SK-N-SH (cell line): ENCODE measurements at places on chromosomes 5 and 9.
A peak's percentile ranks its signal among the peaks of the same experiment; 100 is the strongest.

DNA sequence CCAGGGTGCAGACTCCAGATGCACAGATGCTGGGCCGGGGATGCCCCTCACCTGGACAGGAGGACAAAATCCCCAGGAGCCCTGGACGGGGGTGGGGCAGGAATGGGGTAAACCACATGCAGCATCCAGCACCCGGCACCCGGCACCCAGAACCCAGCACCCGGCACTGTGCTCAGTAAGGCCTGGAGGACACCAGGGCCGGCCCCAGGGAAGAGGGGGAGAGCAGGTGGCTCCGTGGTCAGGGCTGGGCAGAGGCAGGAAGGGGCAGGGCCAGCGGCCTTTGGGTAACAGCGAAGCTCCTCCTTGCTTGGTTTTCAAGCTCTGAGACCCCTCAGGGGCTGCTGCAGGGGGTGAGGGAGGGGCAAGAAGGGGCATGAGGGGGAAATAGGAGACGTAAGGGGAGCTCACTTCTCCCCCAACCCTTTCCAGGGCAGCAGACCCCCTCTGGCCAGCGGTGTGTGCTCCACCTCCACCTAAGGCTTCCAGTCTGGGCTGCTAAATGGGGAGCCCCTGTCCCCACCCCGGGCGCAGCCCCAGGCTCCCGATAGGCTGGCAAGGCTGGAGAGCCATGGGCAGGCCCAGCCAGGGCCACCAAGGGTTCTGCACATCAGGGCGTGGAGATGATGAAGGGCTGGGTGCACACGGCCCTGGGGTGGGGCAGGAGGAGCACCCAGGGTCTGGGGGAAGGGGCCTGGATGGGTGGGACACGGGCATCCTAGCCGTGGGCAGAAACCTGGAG is 17.8 kb upstream of the SLC6A19 start:
- DNase-seq: no peak

DNA sequence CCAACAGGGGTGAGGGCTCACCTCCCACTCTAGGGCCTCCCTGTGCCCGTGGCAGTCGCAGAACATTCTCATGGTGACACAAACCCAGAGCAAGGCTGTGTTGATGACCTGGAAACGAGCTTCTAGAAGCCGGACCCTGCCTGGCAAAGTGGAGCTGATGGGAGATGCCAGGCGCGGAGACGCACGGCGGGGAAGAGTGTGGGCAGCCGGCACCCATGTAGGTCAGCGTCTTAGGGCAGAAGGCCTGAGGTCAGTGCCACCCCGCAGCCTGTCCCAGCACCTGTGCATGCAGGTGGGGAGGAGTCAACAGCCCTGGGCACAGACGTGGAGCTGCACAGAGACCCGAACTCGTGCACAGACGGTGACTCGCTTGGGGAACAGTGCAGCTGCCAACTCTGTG is 5.4 kb downstream of the SLC6A18 start:
- no peak for DNase-seq

- no peak for DNase-seq
Observed at GRCh38 chr5:32280656-32281081, 32.1 kb downstream of the MTMR12 start.

DNA sequence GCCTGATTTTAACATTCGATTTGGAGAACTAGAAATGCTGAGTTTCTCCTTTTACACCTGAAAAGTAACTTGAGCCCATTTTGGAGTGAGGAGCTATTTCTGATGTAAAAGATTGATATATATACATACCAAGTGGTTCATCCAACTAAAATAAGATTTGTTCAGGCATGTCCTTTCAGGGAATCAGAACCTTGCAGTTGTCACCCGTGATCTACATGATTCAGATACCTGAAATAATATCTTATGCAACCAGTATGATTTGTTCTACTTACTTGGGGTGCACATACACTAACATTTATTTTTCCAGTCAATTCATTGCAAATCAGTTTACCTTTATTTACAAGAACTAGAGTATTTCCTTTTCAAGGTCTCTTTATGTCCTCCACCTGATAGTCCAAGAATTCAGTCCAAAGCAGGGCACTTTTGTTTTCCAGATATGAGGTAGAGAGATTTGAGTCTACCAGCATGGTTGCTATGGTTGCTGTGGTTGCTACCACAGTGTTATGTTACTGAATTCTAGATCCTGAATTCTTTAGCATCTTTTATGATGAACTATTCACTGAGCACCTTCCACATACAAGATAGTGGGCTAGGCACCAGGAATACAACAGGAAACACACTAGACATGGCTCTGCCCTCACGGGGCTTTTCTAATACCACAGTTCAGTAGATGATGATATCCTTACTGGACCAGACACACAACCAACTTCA is 49.3 kb downstream of the CCL28 start:
- DNase-seq: no peak

DNA sequence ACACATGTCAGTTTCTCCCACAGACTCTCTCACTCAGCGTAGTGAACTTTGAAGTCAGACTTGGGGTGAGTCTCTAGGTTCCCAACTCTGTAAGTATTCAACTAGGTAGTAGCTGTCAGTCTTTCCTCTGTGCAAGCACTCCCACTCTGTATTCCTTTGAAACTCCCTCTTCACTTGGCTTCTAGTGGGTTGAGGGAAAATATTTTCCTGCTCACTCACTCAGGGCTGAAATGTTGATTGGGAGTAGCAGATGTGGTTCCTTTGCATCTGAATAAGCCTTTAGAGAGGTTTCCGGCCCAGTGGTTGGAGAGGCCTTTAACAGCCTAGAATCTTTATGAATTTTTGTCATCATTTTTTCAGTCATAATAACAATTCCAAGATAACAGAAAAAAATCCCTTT is 18.1 kb upstream of the ARRDC3 start:
- DNase-seq: no peak

DNA sequence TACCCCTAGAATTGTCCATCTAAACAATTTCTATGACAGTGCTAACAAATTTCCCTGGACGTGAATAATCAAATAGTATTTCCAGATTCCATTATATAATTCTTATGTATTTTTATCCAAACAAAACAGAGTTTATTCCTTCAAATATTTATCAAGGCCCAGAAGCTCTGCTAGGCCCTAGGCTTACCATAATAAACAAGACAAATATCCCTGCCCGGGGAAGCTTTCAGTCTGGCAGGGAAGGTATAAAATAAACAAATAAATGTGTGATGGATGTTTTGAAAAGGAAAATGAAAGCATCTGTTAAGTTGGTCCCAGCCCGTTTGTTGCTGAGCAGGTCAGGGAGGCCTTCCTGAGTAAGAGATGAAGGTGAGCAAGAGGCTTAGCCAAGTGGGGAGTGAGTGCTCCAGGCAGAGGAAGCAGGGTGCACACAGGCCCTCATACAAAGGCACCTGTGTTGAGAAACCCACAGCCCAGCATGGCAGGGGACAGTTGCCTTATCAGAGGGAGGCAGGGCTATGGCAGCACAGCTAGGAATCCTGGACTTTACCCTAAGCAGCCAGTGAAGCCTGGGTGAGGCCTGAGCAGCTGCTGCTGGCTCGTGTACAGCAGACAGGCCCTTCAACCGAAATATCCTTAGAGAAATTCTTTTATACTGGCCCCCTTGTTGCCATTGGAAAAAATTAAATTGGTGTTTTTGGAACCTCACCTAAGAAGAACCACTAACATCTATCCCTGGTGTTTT is 7.7 kb upstream of the SLC35D2 start:
- no peak for DNase-seq

DNA sequence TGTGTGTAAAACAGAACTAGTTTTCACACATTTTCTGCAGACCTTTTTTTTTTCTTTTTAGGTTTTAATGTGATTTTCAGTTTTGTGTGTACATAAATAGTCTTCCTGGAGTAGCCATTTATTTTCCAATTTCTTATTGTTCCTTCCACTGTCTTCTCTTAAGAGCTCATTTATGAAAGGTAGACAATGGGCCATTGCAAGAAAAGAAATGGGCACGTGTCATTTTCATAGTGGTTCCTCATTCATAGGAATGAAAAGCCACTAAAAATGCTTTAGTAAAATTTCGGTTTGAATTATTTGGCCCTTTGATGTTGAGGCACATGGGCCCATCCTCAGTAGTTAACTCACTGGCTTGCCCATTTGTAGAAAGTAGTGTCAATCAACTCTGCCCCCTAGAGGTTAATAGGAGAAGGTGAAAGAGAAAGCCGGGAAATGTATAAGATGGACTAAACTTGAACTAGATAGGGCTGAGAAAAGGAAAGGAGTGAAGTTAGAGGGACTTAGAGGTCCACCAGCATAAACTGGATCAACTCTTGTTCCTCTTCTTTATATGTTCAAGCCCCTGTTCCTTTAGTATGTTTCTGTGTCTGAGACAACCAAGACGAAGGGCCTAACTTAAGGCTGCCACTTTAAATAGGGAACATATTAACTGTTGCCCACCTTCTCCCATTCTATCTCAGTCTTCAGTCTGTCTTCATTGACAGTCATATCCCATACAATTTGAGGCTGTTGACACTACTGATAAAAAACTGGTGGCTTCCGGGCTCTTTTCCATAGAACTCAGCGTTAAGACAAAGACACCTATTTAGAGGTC is 72.6 kb downstream of the SMARCA2 start:
- DNase-seq: peak; percentile 43

DNA sequence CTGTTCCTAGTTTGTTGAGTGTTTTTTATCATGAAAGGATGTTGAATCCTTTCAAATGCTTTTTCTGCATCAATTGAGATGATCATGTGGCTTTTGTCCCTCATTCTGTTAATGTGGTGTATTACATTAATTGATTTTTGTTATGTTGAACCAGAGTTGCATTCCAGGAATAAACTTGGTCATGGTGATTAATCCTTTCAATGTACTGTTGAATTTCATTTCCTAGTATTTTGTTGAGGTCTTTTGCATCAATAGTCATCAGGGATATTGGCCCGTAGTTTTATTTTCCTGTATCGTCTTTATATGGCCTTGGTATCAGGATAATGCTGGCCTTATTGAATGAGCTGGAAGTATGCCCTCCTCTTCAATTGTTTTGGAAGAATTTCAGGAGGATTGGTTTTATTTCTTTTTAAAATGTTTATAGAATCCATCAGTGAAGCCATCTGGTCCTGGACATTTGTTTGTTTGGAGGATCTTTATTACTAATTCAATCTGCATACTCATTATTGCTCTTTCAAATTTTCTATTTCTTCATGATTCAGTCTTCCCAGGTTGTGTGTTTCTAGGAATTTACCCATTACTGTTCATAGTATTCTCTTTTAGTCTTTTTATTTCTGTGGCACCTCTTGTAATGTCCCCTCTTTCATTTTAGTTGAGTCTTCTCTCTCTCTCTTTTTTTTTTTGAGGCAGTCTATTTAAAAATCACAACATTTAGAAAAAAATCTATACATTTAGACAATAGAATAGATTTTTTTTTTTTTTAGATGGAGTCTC is 32.1 kb downstream of the FGD3 start:
- DNase-seq: no peak

GRCh38 chr9:89153232-89154017 is 25.2 kb downstream of the SHC3 start:
- DNase-seq: no peak

- no peak for DNase-seq
Observed at GRCh38 chr5:92207151-92207550, 824.0 kb upstream of the ARRDC3 start.

- no peak for DNase-seq
Observed at GRCh38 chr9:132408521-132408920, 1.5 kb upstream of the CFAP77 start.

DNA sequence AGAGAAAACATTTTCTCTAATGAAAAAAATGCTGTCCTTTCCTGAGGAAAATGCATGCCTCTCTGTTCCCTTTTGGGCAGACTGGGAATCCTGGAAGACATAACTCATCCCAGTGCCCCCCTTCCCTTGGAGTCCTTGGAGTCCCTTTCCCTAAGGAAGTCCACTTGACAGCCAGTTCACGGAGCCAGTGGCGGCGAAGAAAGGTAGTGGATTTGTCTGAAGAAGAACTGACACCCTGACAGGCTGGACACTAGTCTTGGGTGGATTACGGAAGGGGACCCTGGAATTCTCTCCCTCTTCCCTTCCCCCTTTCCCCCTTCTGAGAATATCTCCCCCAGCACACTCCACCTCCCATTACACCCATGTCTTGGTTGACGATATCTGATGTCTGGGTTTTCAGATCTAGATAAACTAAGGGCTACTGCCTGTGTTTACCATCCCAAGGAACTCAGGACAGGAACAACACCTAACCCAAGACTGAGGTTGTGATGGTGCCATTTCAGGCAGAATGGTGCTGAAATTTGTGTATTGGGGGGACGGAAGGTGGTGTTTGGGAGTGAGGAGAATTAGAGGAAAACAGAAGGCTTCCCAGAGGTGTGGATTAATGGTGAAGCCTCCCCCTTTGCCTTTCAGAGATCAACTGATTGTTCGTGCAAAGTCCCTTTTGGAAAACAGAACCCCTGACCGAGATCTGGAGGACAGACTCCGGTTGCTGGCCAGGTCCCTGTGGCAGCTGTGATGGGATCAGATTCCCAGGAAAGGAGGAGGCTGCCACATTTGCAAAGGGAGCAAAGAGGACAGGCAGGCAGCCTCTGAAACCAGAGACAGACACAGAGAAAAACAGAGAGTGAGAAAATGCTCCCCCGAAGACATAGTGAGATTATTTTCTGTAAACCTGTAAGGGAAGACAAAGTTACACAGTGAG is 704 bp downstream of the SPARC start:
- peak; percentile 57 for DNase-seq

GRCh38 chr9:83920469-83920926 is 734 bp downstream of the KIF27 start:
- DNase-seq: peak; percentile 11

GRCh38 chr9:5671711-5672353 is 42.9 kb downstream of the RIC1 start:
- no peak for DNase-seq

DNA sequence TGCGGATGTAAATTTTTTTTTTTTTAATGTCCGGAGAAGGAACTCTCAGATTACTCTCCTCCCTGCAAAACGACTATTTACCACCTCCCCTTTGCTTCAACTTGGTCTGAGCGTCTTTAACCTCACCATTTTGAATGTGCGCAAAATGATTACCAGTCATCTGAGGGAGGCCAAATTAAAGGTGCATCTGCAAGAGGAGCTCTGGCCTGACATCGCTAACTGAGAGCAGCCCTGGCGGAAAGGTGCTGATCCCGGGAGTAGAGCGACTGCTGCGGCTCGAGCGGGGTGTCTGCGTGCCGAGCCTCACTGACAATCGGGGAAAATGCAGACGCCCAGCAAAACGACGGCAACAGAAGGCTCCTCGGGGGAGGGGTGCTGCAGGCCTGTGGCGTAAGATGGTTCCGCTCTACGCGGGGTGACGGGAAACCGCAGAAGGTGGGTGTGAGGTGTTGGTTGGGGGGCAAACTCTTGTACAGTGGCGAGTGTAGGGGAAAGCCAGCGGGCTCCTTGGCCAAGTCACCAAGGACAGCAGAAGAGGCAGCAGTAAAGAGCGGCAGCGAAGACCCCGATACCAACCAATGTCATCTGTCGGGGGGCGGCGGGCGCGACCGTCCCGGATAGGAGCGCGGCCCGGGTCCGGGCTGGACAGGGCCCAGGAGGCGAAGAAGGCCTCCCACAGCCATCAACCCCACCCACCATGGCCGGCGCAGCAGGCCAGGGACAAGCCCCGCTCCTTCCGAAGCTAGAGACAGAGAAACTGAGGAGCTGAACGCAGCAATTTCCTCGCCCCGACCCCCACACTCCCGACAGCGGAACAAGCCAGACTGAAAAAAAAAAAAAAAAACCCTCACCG is 557 bp downstream of the PJA2 start:
- DNase-seq: peak; percentile 77

- no peak for DNase-seq
Observed at GRCh38 chr5:17129093-17129849, 88.2 kb upstream of the BASP1 start.

GRCh38 chr5:135833961-135834638 is 363 bp upstream of the SLC25A48 start:
- no peak for DNase-seq

- no peak for DNase-seq
Observed at GRCh38 chr5:8474569-8474930, 605.6 kb downstream of the MTRR start.
